ENCODE measurements at places on chromosomes 7 and 10.

DNA sequence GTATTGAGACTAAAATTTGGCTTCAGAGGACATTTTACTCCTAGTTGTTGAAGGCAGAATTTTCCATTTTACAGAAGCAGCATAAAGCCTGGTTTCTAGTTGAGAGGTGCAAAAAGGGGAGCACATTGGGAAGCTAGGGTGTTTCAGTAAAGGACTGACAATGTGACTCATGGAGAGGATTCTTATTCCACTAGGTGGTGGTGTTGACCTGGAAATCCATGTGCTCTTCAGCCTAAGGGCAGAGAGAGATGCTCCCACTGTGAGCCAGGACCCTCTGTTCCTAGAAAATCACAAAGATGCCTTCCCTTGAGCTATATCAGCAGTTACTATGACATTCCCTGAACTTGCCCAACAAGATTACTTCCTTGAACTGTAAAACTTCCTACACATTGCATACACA lies 687.8 kb downstream of the IPMK start:
- DNase-seq = no peak

DNA sequence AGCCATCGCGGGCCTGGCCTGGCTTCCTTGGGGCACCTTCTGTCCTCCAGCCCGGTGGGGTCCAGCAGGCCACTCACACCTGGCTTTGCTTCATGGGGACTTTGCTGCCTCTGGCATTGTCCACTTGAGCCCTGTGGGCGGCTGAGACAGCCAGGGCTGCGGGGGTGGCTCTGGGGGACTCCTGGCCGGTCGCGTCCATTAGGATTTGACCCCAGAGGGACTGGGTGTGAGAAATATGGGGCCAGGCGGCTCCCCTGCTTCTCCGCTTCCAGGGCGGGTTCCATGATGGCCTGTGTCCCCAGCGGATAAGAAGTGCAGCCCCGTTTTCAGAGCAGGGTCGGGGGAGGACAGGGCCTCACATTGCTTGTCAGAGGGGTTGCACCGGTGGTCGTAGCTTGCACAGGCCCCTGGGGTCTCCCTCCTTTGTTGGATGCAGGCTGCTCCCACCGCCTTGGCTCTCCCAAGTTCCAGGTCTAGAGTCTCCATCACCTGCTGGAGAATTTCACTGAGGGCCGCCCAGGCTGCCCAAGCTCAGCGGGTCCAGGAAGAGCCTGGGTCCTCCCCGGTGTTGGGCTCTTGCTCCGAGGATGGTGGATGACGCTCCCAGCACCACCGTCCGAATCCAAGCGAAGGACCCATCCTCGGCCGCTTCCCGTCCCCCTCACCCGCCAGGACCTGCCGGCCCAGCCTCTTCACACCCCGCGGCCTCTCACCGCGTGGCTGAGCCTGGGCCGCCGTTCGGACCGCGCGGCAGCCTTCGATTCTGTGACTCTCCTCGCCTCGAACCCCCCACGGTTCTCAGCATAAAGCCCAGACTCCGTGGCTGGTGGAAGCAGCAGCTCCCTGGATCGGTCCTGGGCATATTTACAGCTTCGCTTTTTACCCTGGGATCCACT lies 140.1 kb downstream of the DYNC2I1 start:
- no peak for DNase-seq

- no peak for DNase-seq
Measured at GRCh38 chr7:90424720-90425119, 21.5 kb downstream of the CLDN12 start.

DNA sequence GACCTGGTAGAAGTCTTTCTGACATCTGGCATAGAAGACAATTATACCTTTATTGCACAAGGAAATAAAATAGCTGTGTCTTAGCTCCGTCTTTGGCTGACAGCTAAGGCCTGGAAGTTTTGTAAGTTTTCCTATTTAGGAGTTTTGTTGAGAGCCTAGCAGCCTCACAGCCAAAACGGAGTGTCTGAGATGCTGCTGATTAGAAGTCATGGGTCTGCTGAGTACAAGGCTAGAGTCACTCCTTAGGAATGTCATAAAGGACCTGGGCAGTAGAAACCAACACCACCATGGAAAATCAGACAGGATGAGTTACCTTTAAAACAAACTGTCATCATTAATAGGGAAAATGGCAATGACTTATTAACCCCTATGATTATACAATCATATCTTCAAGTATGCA lies 442.5 kb downstream of the KCNMA1 start:
- DNase-seq = no peak

GRCh38 chr10:99996671-99997648 lies 12.8 kb downstream of the DNMBP start:
- no peak for DNase-seq

- DNase-seq = no peak
Measured at GRCh38 chr7:138753610-138754009, 44.2 kb upstream of the TMEM213 start.

DNA sequence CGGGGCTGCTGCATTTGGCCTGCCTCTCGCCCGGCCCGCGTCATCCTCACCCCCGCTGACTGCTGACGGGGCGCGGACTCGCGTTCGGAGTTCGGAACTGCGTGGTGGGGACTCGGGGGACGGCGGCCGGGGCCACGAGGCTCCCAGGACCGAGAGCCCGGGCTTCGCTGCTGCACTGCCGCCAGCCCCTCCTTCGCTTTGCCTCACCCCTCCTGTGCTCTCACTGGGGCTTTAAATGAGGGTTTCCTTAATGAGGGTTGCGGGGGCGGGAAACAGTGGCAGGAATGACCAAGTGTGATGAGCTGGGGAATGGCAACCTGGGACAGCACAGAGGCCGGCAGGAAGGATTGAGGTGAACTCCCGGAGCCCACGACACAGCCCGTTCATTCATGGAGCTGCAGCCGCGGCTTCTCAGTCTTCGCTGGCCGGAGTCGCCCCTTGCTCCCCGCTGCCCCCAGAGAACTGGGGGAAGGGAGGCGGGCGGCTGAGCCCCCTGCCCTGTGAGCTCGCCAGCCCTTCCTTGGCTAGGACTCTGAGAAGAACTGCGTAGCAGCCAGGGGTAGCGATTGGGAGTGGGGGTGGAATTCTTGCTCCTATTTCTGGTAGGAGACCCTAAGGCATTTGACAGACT lies 1.5 kb upstream of the LRRC4 start:
- no peak for DNase-seq

- DNase-seq = no peak
Measured at GRCh38 chr7:28002638-28003037, 178.0 kb downstream of the JAZF1 start.

DNA sequence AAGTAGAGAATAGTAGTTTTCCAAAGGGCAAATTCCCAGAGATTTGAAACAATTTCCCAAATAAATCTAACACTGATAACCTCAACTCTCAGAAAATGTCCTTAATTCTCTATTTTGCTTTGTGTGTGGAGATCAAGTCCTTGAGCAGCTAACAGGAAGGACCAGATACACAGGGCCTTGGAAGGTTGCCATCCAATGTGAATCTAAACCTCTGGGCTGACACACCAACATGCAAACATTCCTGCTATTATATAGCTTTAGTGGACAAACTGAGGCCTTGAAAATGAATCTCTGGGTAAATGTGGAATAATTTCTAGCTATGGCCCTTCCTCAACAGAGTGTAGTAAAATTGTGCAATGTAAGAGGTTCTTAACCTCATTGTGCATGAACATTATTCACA lies 44.1 kb upstream of the PARD3 start:
- no peak for DNase-seq

DNA sequence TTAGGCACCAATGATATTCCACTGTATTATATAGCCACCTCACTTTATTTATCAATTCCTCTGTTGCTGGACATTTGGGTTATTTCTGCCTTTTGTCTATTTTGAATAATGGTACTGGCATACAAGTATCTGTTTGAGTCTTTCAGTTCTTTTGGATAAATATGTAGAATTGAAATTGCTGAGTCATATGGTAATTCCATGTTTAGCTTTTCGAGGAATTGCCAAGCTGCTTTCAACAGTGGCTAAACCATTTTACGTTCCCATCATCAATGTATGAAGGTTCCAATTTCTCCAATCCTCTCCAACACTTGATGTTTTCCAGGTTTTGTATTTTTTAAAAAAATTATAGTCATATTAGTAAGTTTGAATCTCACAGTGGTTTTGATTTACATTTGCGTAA lies 42.3 kb downstream of the JMJD1C start:
- no peak for DNase-seq

DNA sequence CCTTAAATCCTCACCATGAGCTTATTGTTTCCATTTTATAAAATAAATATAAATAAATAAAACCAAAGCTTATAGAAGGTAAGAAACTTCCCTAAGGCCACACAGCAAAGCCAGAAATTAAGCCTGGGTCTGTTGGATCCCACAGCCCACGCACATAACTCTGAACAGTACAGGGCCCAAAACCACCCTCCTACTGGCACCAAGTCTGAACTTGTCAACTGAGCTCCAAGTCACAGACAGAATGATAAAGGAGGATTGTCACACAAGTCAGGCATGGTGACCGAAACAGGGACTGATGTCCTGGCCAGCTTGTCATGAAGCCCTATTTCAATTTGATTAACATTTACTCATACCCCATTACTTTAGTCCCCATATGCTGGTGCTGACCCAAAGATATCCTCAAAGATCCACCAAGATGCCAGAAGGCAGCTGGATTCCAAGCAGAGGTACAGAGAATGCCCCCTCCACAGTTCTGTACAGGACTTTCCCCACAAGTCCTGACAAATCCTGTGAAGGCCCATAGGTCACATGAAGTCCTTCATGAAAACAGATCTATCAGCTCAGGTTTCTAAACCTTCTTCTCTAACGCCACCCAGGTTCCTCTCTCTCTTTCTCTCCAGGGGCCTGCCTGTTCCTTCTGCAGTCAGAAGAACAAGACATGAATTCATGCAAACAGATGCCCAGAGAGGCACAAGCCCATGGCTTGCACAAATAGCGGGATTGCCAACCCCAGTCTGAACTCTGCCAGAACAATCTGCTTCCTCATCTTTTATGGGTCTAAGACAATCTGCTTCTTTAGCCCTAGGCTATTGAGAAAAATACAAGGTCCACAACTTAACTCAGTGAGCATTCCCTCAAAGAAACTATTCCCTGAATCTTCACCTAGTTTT lies 60.9 kb downstream of the GLI3 start:
- no peak for DNase-seq

DNA sequence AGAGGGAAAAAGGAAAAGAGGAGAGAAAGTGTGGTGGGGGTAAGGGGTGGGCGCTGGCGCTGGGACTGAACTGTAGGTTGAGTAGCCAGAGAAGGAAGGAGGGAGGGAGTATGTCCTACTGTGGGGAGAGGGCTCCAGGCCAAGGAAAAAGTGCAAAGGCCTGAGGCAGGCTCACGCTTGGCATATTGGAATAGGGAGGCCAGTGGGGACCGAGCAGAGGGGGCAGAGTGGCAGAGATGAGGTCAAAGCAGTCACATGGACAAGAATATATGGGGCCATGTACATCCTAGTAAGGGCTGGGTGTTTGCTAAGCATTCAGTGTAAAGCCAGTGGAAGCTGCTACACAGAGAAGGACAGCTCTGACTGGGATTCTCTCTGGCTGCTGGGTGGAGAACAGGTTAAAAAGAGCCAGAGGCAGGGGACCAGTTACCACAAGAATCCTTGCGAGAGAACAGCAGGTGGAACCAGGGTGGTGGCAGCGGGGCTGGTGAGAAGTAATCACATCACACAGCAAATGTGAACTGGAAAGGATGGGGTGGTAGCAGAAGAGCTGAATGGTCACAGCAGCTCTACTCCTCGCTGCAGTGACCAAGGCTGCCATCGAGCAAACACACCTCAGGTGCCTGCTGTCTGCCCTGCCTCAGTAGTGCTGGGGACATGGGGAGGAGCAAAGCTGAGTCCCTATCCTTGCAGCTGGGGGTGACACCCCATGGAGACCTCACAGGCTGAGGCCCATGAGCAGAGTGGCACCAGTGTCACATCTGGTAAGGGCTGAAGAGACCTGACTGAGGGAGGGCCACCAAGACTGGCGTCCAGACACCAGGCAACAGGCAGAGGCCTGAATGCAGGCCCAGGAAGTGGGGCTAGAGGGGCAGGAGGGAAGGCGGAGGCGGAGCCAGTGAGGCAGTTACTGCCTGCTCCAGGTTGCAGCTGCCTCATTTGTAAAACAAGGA lies 39.5 kb downstream of the FAM53B start:
- peak; percentile 56 for DNase-seq

GRCh38 chr7:75866114-75866488 lies 12.7 kb upstream of the RHBDD2 start:
- DNase-seq = no peak

DNA sequence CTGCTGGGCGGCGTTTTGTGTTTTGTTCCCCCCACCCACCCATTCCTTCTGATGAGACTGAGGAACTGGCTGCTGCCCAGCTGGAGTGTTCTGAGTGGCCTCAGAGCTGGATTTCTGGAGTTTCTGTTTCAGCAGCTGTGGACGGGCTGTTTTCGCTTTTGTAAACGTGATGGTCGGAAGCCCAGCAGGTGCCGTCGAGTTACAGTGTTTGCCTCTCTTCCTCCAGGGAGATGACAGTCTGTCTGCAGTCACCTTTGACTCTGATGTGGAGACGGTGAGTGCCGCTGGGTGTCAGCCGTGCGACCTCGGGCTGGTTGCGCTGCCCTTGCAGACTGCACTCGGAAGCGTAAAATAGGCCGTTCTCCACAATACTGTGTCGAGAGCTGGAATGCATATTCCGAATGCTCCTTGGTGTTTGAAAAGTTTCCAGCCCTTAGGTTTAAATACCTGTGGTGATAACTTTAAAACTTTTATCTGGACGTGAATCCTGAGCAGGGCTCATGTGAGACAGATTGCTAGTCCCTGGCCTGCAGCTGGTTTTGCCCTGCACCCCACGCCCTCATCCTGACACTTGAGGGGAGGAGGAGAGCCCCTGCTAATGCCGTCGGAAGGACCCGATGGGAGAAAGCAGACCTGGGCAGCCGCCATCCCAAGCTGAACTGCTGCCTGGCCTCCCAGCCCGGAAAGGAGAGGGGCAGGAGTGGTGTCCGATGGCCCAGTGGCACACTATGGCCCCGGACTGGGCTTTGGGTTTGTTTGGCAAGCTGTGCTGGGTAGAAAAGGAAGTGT lies 8.3 kb downstream of the IQCE start:
- peak; percentile 68 for DNase-seq

- no peak for DNase-seq
Measured at GRCh38 chr7:36984041-36984521, 259.8 kb upstream of the AOAH start.

- DNase-seq = no peak
Measured at GRCh38 chr10:22437620-22438588, 92.6 kb downstream of the SPAG6 start.

GRCh38 chr7:72577107-72577506 lies 165.0 kb upstream of the CALN1 start:
- DNase-seq = no peak
